CD8-positive, alpha-beta T cell (primary cell): ENCODE measurements at places on chromosomes 4 and X. TPM values are rescaled to one million over a fixed set of nuclear protein-coding genes. Genes with fewer than 3 reads are reported as not detected.

DNA sequence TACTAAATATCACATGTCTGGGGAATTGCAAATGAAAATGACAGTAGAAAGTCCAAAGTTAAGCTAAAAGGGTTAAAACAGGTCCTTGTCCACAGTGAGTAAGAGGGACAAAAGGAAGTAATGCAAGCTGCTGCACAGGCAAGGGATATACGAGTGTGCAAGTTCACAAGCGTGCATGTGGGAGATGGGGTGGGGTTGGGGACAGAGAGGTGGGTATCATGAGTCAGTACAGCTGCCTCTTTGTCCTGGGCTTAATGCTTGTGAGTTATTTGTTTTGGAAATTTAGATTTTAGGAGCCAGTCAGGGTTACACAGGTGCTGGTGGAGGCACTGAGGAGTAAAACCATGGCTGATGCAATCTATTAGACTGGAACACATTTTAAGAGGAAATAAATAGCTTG, 3.3 kb upstream of the GPRASP2 start:
- no peak for DNase-seq

GRCh38 chr4:77538144-77538543, 67.5 kb upstream of the CXCL13 start:
- no peak for DNase-seq

DNA sequence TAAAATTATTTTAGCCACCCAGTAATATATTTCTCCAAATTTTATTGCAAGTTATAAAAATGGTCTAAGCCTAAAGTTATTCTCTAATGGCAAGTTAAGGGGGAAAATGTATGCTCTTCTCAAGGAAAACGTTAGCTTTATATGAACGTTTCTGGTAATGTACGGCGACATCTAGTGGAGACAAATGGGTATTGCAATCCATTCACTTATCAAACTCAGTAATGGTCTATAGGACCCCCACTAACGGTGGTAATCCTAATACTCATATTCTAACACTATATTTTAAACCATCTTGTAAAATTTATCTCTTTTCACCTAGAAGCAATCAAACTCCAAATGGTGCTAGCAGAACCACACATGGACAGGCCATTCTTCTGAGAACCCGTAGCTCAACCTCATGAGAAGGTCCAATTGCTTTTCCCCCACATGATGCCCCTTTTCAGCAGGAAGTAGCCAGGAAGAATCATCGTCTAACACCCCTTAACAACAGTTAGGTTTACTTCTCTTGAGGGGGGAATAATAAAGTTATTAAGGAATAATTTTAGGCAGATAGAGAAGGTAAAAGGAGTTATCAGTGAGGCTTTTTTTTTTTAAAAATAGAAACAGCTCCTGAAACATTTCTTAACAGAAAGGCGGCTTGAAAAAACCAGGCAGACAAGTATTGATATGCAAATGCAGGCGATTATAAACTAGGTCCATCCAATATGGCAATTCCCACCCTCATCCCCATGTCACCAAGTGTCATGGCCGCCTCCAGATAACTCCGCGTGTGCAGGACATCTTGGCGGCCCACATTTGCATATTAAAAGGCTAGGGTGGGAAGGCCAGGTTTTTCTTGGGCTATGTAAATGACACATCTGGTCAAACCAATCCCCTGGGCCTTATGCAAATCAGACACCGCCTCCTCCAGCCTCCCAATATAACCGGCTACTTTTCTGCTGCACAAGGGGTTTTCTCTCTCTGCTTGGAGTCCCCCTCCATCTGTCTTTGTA, 35.0 kb downstream of the NUDT11 start:
- DNase-seq, result no peak

- peak; percentile 3 for DNase-seq
These were observed 1.7 kb downstream of the DOCK11 start for GRCh38 chrX:118497180-118497818.

DNA sequence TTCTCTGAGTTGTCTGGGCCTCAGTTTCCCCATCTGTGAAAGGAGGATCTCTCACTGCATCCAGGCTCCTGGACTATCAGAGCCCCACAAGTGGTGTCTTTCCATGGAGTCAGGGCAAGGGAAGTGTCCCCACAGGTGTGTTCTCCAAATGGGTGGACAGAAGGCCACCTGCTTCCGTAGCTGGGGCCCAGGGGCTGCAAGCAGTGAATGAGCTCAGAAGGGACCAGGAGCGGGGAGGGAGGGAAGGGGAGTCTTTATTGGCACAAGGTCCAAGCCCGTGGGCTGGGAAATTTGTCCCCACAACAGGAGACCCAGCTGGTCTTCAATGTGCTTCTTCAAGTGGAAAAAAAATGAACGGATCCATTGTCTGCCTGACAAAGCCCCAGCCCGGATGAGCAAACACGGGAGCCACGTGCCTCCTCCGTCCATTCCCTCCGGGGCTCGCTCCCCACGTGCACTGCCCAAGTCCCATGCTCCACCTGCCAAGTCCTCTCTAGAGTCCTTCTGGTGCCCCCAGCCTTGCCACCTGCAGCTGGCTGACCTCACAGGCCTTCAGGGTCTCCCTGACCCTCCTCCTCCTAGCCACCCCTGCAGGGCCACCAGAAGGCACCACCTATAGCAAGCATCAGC, 72.0 kb downstream of the JAKMIP1 start:
- no peak for DNase-seq

ARAP2 gene
- 95.8 TPM for total RNA-seq

QDPR gene
- total RNA-seq, result 10.9 TPM
